ENCODE measurements at places on chromosomes 5 and 9.
A peak's percentile ranks its signal among the peaks of the same experiment; 100 is the strongest.

- DNase-seq: peak; percentile 81
Measured at GRCh38 chr5:55226027-55226933, 835 bp downstream of the MCIDAS start.

DNA sequence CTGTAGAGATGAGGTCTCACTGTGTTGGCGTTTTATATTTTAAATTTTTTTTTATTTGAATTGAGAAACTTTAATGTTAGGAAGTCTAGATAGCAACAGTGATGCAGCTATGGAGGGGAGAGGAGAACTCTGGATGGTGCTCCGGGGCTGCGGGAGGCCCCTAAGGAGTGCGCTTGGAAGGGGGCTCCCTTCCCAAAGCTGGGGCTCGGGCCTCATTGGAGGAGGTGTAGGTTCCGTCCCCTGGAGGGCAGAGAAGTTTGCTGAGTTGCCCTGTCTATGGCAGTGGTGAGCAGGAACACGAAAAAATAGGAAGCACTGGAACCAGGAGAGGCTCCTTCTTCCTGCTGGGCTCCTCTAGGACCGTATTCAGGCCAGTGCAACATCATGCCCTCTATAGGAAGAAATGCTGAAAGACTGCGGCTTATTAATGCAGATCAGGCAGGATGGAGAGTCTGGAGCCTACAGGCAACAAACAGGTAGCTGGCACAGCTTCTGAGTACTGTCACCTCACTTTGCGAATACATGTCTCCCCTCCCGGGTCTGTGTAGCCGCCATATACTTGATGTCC, 16.1 kb downstream of the AHRR start:
- DNase-seq: peak; percentile 66

DNA sequence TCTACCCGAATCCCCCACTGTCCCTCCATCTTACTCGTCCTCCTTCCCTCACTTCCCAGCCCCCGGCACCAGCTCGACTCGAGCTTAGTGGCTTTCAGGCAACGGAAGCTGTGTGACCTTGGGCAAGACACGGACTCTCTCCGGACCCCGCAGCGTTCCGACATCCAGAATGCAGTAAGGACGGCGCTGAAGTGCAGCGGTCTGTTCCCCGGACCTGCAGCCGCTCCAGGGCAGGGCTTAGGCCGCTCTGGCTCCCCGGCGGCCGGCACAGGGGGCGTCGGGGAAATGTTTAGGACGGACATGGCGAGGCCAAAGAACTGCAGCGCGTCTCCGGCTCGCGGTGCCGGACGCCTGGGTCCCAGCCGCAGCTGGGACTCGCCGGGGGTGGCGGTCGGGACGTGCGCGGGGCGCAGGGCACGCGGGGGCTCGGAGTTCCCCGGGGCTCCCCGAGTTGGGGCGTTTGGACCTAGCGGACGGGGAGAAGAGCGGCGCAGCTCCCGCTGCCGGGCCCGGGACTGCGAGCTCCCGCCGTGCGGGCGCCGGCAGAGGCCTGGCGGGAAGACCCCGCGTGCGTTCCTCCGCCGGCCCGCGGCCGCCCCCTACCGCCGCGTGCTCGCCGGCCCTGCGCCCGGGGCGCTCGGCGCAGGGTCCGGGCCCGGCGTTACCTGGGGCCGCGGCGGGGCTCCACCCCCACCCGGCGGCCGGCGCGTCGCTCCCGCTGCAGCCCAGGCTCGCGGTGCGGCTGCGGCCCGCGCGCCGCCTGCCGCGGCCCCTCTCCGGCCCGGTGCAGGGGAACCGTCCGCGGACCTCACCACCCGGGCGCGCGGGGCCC, 5.6 kb upstream of the RNF44 start:
- DNase-seq: peak; percentile 45

DNA sequence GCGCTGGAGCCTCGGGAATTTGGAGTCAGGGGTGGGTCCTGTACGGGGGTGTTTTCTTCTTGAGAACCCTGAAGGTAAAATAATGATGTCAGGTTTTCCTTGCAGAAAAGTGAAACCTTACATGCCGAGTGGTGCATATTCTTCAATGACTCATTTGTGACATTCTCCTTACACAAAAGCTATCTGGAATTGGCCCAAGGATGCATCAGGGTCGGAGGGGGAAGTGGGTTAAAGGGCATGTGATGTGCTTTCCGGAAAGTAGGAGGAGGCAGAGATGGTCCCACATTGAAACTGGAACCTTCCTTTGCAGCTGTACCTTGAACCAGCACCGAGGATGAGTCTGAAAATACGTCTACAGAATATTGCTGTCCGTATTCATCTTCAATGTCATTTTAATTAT, 411.2 kb upstream of the IRX4 start:
- DNase-seq: no peak

DNA sequence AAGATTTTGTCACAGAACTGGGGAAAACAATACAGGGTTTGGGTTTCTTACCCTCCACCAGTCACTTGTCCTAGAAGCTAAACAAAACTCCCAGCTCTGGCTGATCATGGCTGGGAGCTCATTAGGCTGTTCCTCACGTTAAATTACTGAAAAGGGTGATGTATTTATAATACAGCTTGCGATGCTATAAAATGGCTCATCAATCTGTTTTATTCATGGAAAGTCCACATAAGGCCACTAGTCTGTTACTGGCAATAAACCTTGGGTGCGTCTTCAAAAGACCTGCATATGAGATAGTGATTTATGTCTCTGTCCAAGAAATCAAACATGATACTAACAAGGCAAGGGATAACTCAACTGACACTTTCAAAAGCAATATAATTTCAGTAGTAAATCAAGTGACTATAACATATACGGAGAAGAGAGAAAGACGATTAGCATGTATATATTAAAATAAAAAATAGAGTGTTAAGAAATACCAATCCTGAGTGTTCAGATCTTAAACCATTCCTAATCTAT, 219.0 kb downstream of the BNC2 start:
- DNase-seq: no peak

Measured in ELR (cell line).